ENCODE measurements at places on chromosomes 1 and 21.

GRCh38 chr1:26029864-26030481 is 8.4 kb downstream of the EXTL1 start:
- DNase-seq, result no peak

DNA sequence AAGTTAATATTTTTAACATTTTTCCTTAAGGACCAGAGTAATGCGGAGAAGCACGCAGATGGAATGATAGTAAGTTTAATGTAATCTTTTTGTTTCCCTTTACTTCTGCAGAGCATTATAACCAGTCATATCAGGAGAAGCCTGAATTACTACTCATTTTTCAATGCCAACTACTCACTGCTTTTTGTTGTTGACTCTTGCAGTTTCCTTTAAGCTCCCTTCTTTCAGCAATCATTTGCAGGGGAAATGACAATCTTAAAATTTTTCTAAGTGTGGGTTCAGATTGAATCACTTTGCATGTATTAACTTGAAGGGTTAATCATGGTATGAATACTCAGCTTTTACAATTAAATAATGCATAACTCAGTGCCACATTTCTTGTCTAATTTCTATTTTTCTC is 122.2 kb downstream of the NRDC start:
- no peak for DNase-seq

DNA sequence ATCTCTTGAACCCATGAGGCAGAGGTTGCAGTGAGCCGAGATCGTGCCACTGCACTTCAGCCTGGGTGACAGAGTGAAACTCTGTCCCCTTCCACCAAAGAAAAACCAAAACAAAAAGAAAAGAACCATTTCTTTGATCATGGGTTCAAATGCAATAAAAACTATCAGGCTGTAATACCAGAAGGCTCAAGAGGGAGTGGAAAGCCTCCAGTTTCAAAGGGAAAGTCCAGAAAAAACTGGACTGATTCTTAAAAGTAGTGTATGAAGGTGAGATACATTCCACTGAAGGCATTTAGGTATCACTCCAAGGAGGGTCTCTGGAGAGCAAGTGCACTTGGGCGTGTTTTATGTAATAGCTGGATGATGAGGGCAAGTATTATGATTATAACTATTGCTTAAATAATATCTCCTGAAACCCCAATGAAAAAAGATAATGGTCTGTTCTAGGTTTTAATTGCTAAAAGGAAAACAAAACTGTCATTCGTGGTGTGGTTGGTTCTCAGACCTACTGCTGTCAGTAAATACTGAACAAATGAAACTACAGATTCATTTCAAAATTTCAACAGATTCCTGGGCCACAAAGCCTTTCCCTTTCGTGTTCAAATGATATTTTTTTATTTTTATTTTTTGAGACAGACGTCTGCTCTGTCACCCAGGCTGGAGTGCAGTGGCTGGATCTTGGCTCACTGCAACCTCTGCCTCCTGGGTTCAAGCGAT is 6.0 kb upstream of the CAMTA1 start:
- no peak for DNase-seq

- DNase-seq, result peak; percentile 26
Measured at GRCh38 chr1:205658943-205659581, 21.2 kb downstream of the SLC45A3 start.

DNA sequence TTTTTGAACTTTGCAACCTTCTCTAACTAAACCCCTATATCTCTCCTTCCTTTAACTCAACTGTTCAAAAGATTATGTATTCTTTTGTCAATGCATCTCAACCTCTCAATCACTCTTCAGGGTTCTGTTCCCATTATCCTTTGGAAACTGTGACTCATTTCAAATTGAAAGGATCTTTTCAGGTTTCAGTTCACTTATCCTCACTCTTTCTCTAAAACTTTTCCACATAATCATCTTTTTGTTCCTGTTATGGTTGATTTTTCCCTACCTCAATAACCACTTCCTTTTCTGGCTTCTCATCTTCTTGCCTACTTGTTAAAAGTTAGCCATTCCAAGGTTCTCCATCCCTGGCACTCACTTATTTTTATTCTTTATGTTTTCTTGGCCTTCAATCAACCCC is 56.2 kb upstream of the NUF2 start:
- no peak for DNase-seq

GRCh38 chr1:99650030-99650429 is 4.1 kb downstream of the PALMD start:
- DNase-seq, result no peak

DNA sequence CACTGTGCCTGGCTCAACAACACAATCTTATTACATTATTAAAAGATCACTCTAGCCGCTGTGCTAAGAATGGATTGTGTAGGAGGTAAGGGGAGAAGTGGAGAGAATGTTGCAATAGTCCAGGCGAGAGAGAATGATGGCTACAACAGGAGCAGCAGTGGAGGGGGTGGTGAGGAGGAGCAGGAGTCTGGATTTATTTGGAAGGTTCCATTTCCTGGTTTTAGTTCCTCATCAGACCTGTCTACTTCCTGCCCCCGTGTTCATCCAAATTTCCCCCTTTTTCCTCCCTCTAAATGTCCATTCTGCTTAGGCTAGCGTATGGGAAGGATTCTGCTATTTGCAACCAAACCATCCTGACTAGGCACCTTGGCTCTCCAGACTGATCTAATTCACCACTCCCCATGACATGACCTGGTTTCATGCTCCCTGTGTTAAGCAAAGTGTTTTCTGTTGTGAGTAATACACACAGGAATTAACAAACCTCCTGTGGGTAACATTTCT is 35.1 kb upstream of the EYA3 start:
- DNase-seq, result peak; percentile 85

GRCh38 chr1:57279909-57280666 is 143.8 kb downstream of the DAB1 start:
- peak; percentile 26 for DNase-seq

DNA sequence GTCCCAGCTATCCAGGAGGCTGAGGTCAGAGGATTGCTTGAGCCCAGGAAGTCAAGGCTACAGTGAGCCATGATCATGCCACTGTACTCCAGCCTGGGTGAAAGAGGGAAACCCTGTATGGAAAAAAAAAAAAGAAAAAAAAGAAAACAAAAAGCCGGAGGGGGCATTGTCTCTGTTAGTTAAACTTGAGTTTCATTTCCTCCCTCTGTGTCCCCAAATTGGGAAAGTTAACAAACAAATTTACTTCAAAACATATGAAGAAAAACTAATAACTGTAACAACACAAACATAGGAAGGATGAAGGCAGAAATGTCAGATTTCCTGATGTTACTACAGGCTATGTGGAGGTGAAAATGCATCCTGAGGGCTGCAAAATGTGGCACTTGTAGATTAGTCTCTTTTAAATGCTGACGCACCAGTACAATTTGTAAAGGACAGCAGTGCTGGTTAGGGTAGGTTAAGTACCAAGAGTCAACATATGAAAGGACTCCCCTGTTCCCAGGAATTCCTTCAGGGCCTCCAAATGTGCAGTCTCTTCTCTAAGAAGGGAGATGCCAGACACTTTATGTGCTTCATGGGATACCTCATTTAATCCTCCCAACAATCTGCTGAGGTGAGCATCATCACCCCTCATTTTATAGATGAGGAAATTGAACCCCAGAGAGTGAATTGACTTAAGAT is 52.9 kb downstream of the DEGS1 start:
- DNase-seq, result no peak

DNA sequence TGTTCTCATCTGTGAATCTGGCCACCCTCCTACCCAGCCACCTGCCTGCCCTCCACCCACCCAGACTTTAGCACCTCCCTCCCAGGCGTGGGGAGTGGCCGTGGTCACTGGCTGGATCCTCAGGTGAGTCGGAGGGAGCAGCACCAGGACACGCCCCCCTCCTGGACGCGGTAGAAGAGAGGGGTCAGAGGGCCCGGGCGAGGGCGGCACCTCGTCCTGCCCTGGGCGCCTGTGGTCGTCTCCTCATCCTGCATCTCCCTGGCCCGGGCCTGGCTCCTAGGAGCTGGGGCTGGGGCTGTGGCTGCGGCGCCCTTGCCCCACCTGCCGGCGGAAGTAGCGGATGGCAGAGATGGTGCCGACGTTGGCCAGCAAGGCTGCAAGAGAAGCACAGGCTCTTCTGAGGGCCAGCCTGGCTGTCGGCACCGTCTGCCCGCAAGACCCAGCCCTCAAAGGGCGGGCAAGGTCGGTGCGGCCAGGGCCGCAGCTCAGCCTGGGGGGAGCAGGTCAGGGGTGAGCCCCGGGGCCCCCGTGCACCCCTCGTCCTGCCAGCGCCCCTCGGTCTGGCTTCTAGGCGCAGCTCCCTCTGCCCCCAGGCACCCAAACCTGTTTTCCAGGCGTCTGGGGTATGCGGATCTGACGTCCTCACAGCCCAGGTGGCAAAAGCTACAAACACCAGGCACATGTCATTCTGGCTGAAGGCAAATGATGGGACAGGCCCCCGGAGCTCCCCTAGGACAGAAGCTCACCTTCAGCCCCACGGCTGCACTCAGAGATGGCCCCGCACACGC is 5.8 kb downstream of the PERM1 start:
- peak; percentile 48 for DNase-seq

- peak; percentile 64 for DNase-seq
Measured at GRCh38 chr1:186896211-186896610, 67.5 kb downstream of the PLA2G4A start.

GRCh38 chr1:12174924-12175810 is 8.4 kb downstream of the TNFRSF1B start:
- DNase-seq, result no peak

- DNase-seq, result no peak
Measured at GRCh38 chr1:7149080-7149838, 364.0 kb downstream of the CAMTA1 start.

DNA sequence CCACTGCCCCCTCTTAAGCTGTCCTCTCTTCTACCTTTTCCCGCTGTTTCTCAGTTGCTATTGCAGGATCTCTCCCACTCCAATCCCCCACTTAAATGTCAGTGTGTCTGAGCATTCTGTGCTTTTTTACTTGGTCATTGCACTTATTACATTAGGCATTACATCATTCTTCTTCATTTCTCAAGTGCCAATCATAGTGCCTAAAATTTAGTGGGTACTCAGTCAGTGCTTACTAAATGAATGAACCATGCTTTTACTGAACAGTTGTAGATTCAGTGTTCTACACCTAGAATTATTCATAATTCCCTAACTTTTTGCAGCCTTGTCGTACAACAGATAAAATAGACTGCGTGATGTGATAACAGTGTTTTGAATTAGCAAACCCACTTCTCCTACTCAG is 19.4 kb downstream of the ARMH1 start:
- DNase-seq, result no peak
